ENCODE measurements at places on chromosomes 7 and 10. TPM values are rescaled to one million over a fixed set of nuclear protein-coding genes. Genes with fewer than 3 reads are reported as not detected.

- H3K4me3 ChIP-seq, result no peak overlapping the region
- DNase-seq, result no peak
- no peaks in the 10 kb centered on the region for H3K4me1 ChIP-seq
Observed at GRCh38 chr7:134440067-134440466, 18.8 kb downstream of the AKR1B1 start.

DNA sequence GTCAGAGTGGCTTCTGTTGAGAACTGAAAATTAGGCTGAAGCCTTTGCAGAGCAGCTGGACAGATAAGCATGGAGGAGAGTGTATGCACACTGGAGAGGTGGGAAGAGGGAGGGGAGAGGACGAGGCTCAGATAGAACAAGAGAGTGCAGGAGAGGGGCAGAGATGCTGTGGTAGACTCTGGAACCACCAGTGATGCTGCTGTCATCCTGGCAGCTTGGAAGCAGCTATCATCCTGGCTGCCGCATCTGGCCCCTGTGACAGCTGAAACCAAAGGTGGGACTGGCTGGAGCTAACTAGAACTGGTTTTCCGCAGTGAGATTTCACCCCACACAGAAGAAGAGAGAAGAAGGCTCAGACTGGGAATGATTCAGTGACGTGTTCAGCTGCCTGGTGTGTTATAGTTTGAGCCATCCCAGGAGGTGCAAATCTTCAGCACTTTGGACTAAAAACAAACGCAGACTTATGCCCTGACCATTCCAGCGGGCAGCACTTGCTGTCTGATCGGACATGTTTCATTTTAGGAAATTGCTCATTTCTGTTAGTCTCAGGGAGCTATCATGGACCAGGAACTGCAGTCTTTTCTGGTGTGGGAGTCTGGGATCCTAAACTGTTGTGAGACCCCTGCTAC is 38.4 kb downstream of the EEPD1 start:
- DNase-seq, result no peak
- no peaks in the 10 kb centered on the region for H3K36me3 ChIP-seq
- no peak overlapping the region for H3K4me3 ChIP-seq
- peaks cover 23% of the 10 kb centered on the region for H3K4me1 ChIP-seq
- H3K27me3 ChIP-seq, result no peaks in the 10 kb centered on the region

EPO gene
- not detected for total RNA-seq

DNA sequence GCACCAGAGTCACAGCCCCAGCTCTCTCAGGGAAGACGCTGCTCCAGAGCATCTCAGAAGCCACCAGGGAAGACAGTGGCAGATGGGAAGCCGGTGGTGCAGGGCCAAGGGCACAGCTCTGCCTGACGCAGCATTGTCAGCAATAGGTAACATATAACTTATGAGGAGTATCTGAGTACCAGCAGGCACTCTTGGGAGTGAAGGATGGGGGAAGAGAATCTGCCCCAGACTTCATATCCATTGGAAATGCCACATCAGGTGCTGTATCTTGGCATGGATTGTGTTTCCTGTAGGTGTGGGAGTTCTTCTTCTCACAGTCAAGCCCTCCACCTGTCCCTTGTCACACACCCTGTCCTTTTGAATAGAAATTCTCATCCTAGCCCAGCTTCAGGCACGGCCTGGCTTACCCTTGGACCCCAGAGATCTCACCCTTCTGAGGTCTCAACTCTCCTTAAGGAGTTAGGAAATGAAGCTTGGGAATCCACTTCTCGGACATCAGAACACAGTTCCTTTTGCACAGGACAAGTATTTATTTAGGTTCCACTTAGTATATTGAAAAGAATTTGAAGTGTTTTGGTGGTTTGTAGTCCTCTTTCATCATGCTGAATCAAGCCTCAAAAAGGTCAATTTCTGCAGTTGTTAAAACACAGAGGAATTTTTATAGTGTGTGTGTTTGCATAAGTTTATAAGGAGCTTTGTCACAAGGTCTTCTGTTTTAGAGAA is 9.9 kb downstream of the EPDR1 start:
- no peaks in the 10 kb centered on the region for H3K27me3 ChIP-seq
- no peaks in the 10 kb centered on the region for H3K36me3 ChIP-seq
- H3K27ac ChIP-seq, result peak overlapping the region; percentile 55
- no peak for DNase-seq
- no peaks in the 10 kb centered on the region for H3K4me1 ChIP-seq

- H3K27me3 ChIP-seq, result no peaks in the 10 kb centered on the region
- no peaks in the 10 kb centered on the region for H3K4me1 ChIP-seq
- H3K36me3 ChIP-seq, result no peaks in the 10 kb centered on the region
- no peak for DNase-seq
Observed at GRCh38 chr7:33550363-33550762, 355.0 kb upstream of the BMPER start.

DNA sequence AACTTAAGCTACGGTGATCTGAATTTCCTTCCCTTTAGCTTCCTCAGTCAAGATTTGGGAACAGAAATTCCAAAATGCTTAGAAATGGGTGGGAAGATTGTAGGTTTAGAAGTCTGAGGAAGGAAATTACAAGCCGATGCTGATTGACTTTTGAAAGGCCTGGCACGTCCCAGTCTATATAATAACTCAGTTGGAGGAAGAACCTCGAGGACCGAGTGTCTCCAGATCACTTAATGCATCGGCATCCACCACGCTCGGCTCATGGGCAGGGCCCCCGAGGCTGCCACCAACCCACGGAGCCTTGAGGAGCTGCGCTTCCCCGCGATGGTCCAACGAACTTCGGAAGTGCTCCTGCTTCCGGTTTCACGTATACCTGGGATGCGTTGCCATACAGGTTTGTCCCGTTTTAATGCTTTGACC is 10.4 kb upstream of the SP8 start:
- DNase-seq, result no peak
- H3K36me3 ChIP-seq, result no peaks in the 10 kb centered on the region
- peak overlapping the region; percentile 59 for H3K4me3 ChIP-seq
- peaks cover 18% of the 10 kb centered on the region for H3K27me3 ChIP-seq
- H3K27ac ChIP-seq, result no peak overlapping the region

All from upper lobe of left lung (tissue), 6 donors.